ENCODE measurements at places on chromosomes 2 and 18.

GRCh38 chr2:184644685-184645084, 46.4 kb downstream of the ZNF804A start:
- DNase-seq, result peak; percentile 70

DNA sequence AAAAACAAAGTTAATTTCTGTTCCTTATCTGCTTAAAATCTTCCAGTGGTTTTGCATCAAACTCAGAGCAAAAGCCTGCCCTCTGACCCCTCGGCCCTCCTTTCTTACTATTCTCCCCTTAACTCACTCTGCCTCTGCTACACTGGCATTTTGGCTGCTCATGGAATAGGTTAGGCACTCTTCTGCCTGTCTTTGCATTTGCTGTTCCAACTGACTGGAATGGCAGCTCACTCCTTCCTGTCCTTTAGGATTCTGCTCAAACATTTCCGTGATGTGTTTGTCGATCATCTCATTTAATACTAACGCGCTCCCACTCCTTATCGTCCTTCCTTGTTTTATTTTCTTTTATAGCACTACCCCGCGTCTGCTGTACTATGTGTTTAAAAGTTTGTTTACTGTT, 815 bp downstream of the CEBPZ start:
- DNase-seq, result peak; percentile 6

DNA sequence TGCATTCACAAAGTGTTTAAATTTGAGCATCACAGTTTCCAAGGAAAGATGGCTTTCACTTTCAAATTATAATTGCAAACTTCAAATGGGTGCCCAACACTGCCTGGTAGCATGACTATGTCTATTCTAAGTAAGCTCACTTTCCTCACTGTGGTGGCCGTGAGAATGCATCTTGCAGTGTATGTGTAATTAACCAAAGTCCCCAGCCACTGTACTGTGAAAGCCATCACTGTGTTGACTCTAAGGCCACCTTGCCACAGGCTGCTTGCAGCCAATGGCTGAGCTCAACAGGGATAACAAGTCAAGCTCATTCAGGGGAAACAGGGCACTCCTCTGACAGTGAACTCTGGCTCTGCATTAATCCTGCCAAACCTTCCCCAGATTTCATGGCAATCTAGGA, 43.3 kb upstream of the LGALSL start:
- no peak for DNase-seq

- no peak for DNase-seq
Measured at GRCh38 chr2:180196419-180196977, 189.4 kb upstream of the CWC22 start.

- no peak for DNase-seq
Measured at GRCh38 chr2:213021971-213022899, 129.2 kb downstream of the IKZF2 start.

GRCh38 chr2:64105670-64106461, 38.4 kb downstream of the PELI1 start:
- DNase-seq, result no peak

- DNase-seq, result no peak
Measured at GRCh38 chr2:117982376-117983033, 31.4 kb downstream of the CCDC93 start.

DNA sequence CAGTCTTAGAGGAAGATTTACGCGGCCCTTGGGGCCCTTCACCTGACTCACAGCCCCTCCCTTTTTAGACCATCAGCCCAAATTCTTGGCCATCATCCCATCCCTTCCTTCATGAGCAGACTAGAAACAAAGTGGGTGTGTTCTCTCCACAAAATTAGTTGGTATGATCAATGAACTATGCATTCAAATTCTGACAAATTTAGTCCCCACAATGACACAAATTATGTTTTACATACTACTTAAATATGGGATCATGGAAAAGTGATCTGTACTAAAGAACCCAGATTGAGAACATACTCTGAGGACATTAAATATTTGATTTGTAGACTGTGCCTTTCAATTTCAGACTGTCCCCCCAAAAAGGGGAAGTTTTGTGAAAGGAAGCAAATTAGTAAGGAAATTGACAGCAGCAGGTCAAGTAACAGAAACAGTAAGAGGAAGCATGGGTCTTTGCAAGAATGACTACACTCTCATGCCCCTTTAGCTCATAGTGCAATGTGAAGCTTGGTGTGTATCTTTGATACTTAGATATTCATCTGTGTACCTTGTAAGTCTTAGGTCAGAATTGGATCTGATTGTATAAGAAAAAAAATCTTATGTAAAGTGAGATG, 2.2 kb upstream of the MAPRE2 start:
- DNase-seq, result no peak

DNA sequence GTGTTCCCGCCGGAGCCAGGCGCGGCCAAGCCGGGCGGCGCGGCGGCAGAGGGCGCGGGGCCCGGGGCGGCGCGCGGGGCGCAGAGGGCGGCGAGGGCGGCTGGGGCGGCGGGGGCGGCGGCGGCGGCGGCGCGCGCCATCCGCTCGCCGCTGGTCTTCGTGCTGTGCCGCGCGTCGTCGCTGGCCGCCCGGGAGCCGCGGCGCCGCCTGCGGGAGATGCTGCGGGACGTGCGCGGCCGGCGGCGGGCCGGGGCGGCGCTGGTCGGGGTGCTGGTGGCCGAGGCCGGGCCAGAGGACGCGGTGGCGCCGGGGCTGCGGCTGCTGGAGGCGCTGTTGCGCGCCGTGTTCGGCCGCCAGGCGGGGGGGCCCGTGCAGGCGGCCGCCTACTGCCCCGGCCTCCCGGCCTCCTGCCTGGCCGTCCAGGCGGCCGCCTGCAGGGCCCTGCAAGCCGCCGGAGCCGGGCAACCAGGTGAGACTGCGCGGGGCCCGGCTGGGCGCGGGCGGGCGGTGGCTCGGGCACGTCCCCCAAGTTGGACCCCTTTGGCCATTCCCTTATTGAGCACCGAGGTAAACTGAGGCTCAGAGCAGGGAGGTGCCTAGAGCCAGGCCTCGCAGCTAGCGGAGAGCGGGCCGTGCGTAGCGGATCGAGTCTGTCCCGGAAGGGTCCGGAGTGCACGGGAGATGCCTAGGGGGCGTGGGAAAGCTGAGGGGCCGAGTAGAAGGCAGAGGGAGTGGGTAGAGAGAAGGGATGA, 584 bp downstream of the C2orf72 start:
- DNase-seq, result no peak

- DNase-seq, result no peak
Measured at GRCh38 chr18:31154181-31154580, 8.5 kb downstream of the DSC1 start.

DNA sequence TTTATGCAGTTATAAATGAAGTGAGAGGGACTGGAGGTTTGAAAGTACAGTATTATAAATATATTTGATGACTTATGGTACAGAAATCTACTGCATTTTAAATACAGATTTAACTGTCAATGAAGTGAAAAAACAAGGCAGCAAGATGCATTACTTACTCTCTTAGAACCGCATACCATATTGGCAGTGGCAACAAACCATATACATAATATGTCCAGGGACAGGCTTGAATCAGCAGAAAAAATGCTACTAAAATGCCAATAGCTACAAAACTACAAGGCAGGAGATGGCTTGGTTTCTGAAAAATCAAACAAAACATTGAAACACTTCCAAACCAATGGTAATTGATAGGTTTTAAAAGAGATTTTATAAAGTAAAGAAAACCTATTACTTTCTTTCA, 77.2 kb downstream of the PIGN start:
- DNase-seq, result no peak

DNA sequence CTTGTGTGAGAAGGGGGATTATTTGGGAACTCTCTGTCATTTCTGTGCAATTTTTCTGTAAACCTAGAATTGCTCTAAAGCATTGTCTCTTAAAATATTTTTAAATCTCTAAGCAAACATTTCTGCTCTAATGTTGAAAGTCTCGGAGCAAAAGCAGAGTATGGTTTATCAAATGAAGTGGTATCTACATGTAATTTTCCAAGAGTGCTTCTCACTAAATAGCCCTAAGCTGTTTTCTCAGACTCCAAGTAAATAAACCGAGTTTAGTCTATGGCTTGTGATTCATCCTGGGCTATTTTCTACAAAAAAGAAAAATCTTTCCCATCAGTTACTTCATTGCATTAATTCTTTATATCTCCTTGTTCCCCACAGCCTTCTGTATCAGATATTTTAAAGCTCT, 90.8 kb downstream of the METTL4 start:
- DNase-seq, result no peak

- DNase-seq, result no peak
Measured at GRCh38 chr2:170501421-170502043, 213.6 kb upstream of the SP5 start.

GRCh38 chr18:10119991-10120390, 206.2 kb downstream of the VAPA start:
- DNase-seq, result no peak

- DNase-seq, result no peak
Measured at GRCh38 chr2:160753960-160754359, 260.4 kb upstream of the RBMS1 start.

DNA sequence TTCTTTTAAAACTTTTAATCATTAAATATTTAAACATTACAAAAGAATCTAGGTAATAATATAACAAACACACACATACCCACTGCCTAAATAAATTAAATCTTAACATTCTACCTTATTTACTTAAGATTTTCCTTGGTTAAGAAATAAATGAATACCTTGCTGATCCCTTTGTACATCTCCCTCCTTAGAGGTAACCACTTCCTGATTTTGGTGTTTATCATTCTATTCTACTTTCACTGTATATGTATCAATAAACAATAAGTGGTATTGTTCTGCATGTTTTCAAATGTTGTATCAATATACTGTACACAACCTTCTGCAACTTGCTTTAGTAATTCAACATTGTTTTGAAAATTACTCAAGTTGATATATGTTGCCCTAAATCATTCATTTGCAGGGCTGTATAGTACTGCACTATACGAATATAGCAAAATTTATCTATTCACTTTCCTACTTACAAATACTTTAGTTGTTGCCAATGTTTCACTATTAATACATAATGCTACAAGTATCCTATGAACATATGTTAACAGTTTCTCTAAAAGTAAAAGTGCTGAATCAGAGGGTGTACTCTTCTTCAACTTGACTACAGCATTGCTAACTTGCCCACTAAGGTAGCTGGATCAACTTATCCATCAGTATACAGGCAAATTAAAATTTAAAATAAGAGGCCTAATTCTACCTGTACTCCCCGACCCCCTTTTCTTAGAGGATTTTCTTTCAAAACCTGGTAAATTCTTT, 65.8 kb downstream of the MEMO1 start:
- no peak for DNase-seq

GRCh38 chr2:29923110-29923721, 1.8 kb upstream of the ALK start:
- DNase-seq, result peak; percentile 71

- DNase-seq, result no peak
Measured at GRCh38 chr18:8854550-8854949, 149.2 kb downstream of the MTCL1 start.

GRCh38 chr18:10454681-10455557, 484 bp downstream of the APCDD1 start:
- peak; percentile 10 for DNase-seq

GRCh38 chr2:211033765-211034164, 477.4 kb downstream of the CPS1 start:
- DNase-seq, result peak; percentile 38

DNA sequence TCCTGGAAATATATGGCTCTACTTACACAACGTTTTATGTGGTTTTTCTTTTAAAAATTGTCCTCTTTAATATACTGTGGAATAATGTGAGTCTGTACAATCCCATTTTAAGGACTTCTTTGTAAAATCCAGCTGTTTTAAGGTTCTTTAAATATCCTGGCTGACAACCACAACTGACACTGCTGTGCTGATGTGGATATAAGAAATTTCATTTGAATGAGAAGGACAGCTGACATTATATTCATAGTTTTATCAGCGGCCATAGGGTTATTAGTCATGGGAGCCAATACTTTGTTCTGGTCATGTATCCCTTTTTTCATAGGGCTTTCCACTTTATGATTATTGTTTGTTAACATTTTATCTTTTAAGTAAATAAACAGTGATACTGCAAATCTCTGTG, 169.5 kb downstream of the CAMKMT start:
- no peak for DNase-seq

- no peak for DNase-seq
Measured at GRCh38 chr2:37851828-37852584, 73.1 kb upstream of the RMDN2 start.

GRCh38 chr2:100743741-100744140, 76.2 kb upstream of the NPAS2 start:
- no peak for DNase-seq

DNA sequence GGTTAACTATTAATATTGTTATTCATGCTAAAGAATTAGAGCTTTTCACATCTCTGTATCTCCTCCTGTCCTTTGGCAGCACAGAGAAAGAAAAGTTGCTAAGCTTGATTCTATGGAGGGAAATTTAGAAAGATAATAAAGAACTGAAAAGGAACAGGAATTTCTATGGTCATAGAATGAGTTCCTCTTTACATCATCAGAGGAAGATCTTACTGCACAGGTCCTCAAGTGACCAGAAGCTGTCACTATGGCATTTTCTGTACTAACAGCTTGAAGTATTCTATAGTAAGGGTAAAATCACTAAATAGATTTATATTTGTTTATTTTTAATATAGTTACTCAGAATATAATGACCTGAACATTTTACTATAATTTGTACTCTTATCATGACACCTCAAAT, 6.0 kb upstream of the PRKD3 start:
- DNase-seq, result no peak

DNA sequence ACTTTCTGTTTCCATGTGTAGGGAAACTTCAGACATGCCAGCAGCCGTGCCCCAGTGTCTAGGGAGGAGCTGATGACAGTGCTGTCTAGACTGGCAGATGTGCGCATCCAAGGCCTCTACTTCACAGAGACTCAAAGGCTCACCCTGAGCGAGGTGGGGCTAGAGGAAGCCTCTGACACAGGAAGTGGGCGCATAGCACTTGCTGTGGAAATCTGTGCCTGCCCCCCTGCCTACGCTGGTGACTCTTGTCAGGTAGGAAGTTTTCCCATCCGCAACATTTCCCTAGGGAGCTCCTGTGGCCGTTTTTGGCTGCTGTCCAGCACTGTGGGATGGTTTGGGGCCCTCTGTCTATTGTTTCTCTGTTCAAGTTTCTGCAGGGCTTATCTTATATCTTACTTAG, 143.1 kb upstream of the TTC39C start:
- DNase-seq, result no peak

DNA sequence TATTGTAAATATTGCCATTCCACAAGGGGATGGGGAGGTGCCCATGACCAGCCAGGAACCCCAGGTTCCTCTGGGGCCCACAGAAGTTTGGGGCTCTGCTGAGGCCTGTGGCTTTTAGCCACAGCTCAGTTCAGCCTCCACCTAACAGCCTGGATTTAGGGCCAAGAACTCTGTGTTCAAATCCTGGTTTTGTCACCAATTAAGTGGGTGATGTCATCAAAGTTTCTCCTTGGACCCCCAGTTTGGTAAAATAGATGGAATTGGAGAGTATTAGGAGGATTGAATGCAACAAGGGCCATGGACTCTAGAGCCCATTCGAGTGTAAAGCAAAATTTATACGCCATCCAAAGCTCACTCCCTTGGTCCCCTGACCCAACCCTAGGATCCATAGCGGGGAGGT, 3.2 kb upstream of the FEV start:
- no peak for DNase-seq
